ENCODE measurements at places on chromosomes 5 and 9. TPM values are rescaled to one million over a fixed set of nuclear protein-coding genes. Genes with fewer than 3 reads are reported as not detected.

GRCh38 chr9:114317665-114318357 lies 5.1 kb upstream of the ORM1 start:
- no peak for DNase-seq

- no peak for DNase-seq
Observed at GRCh38 chr5:169610606-169611005, 26.5 kb upstream of the DOCK2 start.

- DNase-seq, result no peak
Observed at GRCh38 chr5:137176126-137176525, 323.0 kb downstream of the SPOCK1 start.

- DNase-seq, result no peak
Observed at GRCh38 chr5:148963664-148964063, 99.2 kb downstream of the SH3TC2 start.

DNA sequence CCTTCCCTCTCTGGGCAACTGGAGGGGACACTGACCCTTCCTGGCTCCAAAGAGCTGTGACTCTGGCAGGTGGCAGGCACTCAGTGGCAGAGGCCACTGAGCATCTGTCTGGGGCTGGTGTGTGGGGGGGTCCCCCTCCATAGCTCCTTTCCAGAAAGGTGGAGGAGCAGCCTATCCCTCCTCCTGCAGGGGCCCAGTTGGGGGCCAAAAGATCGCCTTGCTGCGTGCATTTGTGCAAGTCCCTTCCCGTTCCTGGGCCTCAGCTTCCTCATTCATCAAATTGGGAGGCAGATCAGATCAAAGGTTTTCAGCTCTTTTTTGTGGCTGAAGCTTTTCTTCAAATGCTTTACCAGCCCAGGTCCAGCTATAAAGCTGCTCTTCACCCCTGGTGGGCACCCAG lies 77.7 kb downstream of the NTNG2 start:
- no peak for DNase-seq

DNA sequence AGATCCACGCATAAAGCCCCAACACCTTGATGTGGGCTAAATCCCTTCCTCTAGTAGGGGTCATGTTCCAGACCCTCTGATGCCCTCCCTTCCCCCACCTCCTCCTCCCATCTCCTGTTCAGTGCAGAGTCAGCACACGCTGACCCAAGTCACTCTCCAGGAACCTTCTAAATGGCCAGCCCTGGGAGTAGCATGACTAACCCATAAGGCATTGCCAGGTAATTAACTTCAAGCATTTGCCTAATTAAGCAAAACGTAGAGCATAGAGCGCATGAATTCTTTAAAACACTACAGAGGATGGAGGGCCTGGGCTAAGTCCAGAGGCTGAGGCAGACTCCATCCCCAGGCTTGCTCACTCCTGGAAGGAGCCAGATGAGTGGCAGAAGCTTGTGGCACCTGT lies 276.3 kb upstream of the MSX2 start:
- DNase-seq, result no peak

GRCh38 chr9:97390791-97391406 lies 21.0 kb upstream of the TDRD7 start:
- no peak for DNase-seq

DNA sequence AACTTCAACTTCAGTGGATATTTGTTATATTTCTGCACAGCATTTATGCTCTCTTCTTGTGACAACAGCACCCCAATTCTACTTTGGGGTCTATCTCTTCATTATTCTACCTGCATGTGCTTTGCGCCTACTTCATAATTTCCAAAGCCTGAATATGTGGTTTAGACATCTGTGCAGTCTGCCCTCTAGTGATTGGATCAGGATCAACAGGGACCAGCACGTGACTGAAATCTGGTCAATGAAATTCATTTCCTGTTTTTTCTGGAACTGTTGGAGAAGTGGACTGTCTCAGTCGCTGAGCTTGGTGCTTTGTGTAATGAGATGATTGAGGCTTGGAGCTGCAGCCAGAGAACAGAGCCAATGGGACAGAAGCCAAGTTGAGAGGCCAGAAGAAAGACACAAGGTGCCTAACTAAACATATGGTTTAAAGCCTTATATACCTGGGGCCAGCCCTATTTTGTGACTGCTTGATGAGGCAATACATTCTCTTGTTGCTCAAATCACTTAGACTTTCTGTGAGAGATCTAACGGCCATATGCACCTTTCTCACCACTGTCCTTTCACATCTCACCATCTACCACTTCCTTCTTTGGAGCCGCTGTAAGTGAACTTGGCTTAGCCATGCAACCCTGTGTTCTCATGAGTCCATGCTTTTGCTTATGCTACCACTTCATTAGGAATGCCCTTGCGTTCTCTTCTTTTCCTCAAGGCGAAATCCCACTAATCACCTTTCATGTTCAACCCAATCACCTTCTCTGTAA lies 68.8 kb upstream of the PPP2R2B start:
- no peak for DNase-seq

GRCh38 chr5:132237670-132238069 lies 10.0 kb upstream of the P4HA2 start:
- no peak for DNase-seq

DNA sequence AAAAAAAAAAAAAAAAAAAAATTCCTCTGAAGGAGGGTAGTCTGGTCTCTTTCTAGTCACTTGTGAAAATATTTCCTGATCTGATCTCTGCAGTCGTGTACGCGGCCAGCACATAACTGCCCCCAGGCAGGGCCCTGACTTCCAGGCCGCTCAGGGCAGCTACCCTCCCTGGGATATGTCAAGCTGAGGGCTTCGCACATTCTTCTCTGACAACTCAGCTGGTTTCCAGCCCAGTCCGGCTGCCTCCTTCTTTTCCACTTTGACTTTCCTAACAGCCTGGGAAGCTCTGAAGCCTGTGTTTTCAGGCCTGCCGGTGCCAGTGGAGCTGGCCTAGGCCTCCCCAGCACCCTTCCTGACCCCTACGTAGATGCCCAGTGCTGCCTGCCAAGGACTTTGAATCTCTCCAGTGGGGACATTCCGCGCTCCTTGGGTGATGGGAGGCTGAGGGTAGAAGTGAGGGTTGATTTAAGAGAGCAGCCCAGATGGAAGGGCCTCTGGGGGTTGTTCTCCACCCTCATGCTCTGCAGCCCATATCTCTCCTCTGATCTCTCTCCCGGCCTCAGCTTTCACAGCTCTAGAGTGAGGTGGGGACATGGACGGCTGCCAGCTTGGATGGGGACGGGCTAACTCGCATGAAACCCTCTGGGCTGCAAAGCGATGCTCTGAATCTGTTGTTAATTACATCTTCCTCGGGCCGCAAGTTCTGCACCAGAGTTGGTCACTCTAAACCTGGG lies 20.7 kb downstream of the COL5A1 start:
- DNase-seq, result no peak

GRCh38 chr9:86766912-86767311 lies 180.4 kb downstream of the GAS1 start:
- no peak for DNase-seq

GRCh38 chr5:122420091-122420490 lies 108.1 kb downstream of the SNCAIP start:
- DNase-seq, result no peak

- DNase-seq, result no peak
Observed at GRCh38 chr5:144473650-144474049, 303.0 kb downstream of the KCTD16 start.

DNA sequence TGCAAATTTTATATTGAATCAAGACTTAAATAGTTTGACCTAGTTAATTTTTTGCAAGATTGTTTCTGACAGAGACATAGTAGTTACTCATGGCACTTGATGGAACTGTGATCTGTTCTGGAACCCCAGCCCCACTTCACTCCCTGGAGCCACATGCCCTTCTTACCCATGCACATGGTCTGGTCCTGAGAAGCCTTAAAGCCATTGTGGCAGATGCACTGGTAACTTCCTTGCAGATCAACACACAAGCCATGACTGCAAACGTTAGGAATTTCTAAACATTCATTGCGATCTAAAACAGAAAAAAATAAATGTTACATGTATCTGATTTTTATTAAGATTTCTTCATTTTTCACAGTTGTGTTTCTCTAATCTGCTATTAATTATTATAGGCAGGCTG lies 221.2 kb downstream of the SLC12A2 start:
- DNase-seq, result no peak

DNA sequence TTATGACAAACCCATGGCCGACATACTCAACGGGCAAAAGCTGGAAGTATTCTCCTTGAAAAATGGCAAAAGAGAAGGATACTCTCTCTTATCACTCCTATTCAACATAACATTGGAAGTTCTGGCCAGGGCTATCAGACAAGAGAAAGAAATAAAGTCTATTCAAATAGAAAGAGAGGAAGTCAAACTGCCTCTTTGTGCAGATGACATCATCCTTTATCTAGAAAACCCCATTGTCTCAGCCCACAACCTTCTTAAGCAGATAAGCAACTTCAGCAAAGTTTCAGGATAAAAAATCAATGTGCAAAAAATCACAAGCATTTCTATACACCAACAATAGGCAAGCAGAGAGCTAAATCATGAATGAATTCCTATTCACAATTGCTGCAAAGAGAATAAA lies 1799.9 kb upstream of the ACO1 start:
- no peak for DNase-seq

DNA sequence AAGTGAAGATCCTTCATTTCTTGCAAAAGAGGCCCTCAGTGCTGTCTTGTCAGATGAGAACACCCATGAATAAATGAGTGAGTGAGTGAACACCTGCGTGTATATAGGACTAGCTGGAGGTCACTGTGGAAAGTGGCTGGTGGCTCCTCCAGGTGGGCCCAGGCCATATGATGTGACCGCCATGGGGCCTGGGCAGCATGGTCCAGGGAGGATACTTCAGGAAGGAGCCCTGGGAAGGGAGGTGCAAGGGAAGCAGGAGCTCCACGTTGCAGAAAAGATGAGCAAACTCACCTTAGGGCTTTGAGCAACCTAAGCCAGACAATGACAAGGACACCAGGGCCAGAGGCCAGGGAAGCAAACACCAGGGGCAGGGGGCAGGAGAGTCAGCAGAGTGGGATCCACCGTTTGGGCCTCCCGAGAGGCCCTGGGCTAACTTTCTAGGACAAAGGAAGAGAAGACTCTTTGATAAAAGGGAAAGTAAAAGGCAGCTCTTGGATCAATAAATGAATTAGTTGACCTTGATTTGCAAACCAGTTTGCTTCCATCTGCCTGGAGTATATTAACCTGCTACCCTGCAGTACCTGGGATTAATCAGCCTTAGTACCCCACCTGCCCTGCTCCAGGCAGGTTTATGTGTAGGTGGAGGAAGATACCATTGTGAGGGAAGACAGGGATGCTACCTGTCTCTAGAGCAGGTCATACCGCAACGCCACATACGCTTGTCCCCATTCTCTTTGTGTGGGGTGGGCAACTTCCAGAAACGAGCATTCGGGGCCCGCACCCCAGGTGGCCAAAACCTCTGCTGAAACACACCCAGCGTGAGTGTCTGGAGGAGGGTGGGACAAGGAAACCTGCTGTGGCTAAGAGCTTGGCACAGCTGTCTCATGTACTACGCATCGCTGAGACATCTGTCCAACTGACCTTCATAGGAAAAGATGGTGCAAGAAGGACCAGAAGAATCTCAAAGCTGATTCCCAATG lies 51.4 kb upstream of the OLFM1 start:
- DNase-seq, result no peak

DNA sequence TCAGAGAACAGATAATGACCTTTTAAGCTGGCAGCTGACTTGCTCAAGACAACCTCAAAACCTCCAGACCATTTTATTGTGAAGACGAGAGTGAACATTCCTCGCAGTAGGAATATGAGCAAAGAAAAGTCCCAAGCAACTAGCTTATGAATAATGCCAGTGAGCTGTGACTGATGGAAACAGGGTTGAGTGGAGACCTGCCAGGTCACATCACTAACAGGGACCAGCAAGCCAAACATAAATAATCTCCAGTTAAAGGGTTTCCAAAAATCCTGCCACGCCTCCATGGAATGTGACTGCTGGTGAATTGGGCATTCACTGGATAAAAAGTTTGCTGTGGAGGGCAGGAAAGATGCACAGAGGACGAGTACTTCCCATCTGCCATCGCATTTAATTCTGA lies 185.4 kb downstream of the CRB2 start:
- DNase-seq, result no peak

DNA sequence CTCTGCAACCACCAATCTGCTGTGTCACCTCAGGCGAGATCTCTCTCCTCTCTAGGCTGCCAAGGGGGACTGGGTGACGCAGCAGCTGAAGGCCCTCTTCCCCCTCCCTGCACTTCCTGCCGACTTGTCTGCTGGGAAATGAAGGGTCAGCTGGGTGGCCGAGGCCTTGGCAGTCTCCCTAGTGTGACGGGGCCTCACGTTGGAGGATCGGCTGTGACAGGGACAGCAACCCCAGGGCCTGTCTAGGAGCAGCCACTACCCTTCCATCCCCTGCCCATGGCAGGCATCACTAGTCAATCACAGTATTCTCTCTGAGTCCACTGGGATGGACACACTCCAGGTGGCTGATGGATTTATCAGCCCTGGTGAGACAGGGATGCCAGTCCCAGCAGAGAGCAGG lies 107.3 kb upstream of the SARDH start:
- no peak for DNase-seq

DNA sequence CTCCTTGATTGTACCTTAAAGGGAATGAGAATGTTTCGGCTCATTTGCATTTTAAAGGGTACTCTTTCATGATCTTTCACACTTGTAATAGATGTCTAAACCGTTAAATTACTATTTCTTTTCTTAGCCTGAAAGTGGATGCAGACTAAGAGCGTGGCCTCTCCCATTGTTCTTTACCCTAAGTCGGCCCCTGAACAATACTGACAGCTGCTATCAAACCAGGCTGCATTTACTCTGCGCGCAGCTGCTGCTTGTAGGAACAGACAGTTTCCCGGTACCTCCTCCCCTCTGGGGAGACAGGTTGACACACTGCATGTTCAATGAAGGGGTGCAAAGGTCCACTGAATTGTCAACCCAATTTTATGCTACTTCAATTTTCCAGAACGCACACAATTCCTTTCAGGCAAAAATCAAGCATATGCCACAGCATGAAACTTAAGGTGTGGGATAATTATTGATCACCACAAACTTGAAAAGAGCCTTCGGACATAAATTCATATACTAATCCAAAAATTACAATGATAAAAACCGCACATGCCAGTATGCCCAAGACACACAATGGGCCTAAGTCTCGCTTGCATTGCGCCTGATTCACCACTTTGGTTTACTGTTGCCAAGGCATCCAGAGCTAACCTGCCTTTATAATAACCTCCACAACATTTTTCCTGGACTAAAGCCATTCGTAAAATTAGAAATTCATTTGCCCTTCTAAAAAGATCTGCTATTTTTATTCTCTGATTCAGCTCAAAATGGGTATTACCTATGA lies 39.7 kb downstream of the TLE1 start:
- DNase-seq, result no peak

DNA sequence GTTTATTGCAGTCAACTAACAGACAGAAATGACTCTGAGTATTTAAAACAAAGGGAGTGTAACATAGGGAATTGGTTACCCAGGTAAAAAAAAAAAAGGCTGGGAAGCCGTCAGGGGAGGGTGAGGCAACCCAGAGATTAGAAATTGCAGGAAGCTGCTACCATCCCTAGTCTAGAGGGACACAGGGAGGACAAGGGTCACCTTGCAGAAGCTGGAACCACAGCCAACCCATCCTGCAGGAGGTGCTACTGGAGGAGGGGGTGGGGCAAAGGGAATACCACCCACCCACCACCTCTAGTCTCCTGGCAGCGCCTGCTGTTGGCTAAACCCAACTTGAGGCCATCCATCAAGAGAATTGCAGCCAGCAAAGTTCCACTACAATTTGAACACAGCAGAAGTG lies 6.5 kb downstream of the CAST start:
- no peak for DNase-seq

The PHPT1 gene
- polyA plus RNA-seq, result 75.7 TPM

The INSYN2B gene
- polyA plus RNA-seq, result 0.08 TPM

The CDC20B gene
- not detected for polyA plus RNA-seq

The FOXD4L5 gene
- polyA plus RNA-seq, result not detected

The IRX4 gene
- not detected for polyA plus RNA-seq

The SCGB3A2 gene
- polyA plus RNA-seq, result not detected

The CDX1 gene
- not detected for polyA plus RNA-seq

The PTPN3 gene
- not detected for polyA plus RNA-seq

The LCN1 gene
- not detected for polyA plus RNA-seq

The SPATA31C1 gene
- not detected for polyA plus RNA-seq

All from naive thymus-derived CD4-positive, alpha-beta T cell (primary cell).